ENCODE measurements at places on chromosomes 6 and 20.

- no peak for DNase-seq
These were observed 42.4 kb upstream of the MLN start for GRCh38 chr6:33846226-33846625.

DNA sequence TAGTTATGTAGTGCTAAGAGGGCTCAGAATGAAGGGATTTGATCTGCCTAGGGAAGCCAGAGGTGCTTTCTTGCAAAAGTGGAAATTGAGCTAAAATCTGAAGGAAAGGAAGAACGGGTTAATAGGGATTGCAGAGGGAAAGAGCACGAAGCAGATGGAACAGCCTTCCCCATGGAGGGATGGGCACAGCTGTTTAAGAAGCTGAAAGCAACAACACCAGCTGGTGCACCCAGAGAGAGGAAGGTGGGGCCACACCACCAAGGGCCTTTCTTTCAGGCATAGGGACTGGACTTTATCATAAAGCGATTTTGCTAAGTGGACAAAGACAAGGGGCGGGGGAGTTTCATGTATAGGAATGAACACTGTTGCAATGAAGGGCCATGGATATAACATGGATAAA is 65.8 kb upstream of the SNRPB2 start:
- no peak for DNase-seq

GRCh38 chr6:12111363-12111670 is 99.2 kb downstream of the HIVEP1 start:
- no peak for DNase-seq

GRCh38 chr6:155143578-155144106 is 120.2 kb upstream of the CLDN20 start:
- no peak for DNase-seq

DNA sequence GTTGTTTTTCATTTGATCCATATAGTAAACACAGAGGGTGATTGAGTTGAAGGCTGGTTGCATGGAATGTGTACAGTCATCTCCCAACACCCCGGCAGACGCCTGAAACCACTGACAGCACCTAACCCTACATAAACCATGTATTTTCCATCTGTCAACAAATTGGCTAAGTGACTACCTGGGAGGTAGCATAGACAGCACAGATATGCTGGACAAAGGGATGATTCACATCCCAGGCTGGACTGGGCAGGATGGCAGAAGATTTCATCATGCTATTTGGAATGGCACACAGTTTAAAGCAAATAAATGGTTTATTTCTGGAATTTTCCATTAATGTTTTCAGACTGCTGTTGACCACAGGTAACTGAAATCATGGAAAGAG is 4.4 kb upstream of the VIP start:
- DNase-seq = peak; percentile 78

- peak; percentile 36 for DNase-seq
These were observed 14.7 kb downstream of the DSE start for GRCh38 chr6:116385459-116385802.

GRCh38 chr6:19802656-19803055 is 34.5 kb upstream of the ID4 start:
- DNase-seq = no peak

- DNase-seq = no peak
These were observed 30.6 kb downstream of the REPS1 start for GRCh38 chr6:138957484-138957883.

DNA sequence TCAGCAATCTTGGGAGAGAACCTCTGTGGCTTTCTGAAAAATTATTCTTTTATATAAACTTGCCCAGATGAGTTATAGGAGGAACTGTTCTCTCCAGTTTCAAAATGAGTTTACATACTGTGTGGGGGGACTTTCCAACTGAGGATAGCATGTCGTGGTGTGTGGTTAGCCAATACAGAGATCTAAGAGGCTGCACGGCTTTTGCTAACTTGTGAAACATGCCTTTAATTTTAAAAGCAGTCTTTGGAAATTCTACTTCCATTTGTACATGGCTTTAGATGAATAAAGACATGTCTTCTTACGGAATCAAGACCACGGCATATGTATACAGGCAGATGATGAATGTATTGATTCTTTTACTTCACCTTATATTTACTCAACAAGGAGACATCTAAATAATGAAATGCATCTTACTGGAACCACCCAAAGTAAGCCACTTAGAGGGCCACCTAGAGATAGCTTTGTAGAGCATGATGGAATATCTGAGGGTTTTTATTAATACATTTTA is 39.8 kb downstream of the HIVEP1 start:
- DNase-seq = peak; percentile 28

- DNase-seq = no peak
These were observed 208.1 kb downstream of the UST start for GRCh38 chr6:148954934-148955333.

DNA sequence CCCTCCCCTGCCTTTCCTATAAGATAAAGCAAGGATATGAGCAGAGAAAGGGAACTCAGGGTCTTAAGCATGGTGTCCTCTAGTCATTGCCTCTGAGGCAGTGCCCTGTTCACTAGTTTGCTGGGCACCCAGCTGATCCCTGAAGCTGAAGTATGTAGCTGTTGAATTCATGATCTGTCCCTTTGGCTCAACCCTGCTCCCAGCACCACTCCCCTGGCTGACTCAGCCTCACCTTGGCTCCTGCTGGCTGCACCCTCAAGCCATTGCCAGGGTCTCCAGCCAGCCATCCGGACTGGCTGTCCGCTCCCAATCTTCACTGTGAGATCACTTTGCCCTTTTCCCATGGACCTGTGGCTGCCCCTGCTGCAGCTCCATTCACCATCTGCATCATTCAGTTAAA is 25.9 kb upstream of the UST start:
- no peak for DNase-seq

DNA sequence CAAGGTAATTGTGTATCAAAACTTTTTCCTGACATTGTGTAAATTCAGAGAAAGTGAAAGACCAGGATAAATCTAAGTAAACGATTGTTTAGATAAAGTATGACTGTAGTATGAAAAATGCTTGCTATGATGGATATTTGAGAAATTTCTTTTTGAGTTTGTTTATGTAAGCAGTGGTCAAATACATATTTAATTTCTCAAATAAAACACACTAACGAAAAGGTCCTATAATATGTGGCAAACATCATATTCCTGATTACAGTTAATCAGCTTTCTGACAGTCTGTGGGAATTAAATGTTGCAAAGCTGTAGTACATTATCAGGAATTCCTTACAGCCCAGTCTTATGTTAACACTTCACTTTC is 636.9 kb downstream of the MMUT start:
- no peak for DNase-seq

GRCh38 chr6:37074053-37074827 is 68.8 kb downstream of the FGD2 start:
- DNase-seq = no peak

GRCh38 chr6:129102741-129103140 is 219.8 kb downstream of the LAMA2 start:
- no peak for DNase-seq

- DNase-seq = no peak
These were observed 57.4 kb upstream of the EDN3 start for GRCh38 chr20:59242714-59243626.

DNA sequence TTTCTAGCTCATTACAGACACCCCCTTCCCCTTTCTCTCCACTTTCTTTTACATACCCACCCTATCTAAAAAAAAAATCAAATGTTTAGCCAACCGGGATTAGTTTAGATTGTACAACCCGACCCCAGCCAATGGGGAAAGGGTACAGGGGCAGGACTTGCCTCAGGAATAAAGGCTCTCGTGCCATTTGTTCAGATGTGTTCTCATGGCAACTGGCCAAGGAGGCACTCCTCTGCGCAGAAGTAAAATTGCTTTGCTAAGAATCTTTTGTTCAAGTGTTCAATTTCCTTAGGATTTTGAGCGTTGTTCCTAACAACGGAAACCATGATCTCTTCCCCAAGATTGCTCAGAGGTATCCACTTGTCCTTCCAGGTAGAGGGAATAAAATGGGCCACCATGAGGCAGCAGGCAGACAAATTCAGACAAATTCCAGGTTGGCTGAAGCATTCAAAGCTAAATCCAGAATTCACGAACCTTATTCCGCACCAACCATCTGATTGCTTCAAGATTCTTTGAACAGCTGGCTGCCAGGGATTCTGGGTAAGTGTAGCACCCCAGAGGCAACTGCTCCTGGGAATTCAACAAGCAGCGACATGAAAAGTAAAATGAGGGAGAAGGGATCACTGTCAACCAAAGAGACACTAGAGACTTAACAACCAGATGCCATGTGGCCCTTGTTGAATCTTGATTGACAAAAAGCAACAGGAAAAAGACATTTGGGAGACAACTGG is 431.8 kb downstream of the PREX1 start:
- DNase-seq = no peak

- DNase-seq = no peak
These were observed 161.8 kb downstream of the NFATC2 start for GRCh38 chr20:51380401-51381385.

GRCh38 chr6:111307275-111307858 is 175.7 kb downstream of the REV3L start:
- no peak for DNase-seq

- no peak for DNase-seq
These were observed 2.2 kb upstream of the EPB41L2 start for GRCh38 chr6:131065112-131065823.

DNA sequence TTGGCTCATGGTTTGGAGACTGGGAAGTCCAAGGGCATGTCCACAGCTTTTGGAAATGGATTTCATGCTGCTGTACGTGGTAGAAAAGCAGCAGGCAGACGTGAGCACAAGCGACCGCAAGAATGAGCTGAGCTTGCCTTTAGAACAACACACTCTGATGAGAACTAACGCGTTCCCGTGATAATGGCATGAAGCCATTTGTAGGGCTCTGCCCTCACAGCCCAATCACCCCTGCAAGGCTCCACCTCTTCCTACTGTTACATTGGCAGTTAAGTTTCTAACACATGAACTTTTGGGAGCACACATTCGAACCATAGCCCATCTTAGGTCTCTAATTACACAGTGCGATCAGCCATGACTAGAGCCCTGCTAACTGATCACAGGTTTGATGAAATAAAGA is 107.5 kb upstream of the TMEM170B start:
- DNase-seq = peak; percentile 85

DNA sequence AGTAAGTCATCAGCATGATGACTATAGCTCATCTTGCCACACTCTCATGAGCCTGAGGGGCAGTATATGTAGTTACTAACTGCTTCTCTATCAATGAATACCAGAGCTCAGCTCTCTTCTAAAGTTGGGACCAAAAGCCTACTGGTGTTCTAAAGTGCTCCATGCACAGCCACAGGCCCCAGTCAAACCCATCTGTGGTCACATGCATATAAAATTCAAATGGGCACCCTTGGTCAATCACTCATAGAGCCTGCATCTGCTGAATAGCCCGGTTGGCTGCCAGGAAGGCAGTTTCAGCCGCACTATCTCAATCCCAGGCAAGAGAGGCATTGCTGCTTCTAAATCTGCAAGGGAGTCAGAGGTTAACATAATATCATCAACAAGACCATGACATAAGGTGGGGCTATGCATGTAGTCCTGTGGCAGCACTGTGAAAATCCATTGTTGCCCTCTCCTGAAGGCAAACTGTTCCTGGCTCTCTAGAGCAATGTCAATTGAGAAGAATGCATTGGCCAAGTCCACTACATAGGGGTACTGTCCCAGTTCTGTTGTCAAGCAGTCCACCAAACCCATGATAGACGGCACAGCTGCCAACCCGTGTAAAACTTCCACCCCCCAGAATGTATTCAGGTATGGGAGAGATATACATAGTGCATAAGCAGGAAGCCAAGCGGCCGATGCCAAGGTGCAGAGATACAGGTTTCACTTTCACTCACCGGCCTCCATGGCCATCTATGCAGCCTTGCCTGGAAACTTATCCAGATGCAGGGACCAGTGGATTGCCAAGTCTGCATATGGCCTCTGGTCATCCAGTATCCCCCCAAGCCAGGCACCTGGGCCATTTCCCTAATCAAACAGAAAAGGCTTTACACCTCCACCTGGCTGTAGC is 76.2 kb downstream of the ALDH8A1 start:
- DNase-seq = no peak

DNA sequence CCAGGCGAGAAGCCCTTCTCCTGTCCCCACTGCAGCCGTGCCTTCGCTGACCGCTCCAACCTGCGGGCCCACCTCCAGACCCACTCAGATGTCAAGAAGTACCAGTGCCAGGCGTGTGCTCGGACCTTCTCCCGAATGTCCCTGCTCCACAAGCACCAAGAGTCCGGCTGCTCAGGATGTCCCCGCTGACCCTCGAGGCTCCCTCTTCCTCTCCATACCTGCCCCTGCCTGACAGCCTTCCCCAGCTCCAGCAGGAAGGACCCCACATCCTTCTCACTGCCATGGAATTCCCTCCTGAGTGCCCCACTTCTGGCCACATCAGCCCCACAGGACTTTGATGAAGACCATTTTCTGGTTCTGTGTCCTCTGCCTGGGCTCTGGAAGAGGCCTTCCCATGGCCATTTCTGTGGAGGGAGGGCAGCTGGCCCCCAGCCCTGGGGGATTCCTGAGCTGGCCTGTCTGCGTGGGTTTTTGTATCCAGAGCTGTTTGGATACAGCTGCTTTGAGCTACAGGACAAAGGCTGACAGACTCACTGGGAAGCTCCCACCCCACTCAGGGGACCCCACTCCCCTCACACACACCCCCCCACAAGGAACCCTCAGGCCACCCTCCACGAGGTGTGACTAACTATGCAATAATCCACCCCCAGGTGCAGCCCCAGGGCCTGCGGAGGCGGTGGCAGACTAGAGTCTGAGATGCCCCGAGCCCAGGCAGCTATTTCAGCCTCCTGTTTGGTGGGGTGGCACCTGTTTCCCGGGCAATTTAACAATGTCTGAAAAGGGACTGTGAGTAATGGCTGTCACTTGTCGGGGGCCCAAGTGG is 5.3 kb downstream of the SNAI1 start:
- peak; percentile 52 for DNase-seq

DNA sequence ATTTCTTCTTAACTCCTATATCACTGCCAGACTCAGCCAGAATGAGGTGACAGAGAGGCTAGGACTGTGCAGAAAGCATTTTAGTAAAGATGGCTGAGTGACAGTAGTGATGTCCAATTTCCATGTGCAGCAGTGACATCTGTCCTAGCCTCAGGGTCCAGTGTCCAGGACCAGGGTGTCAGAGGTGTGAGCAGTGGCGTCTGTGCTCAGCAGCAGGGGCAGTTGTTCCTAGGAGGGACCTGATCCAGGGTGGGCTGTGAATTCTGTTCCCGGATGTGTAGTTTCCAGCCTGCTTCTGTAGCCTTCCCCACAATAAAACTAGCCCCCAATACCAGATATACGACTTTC is 6.0 kb downstream of the HLA-B start:
- no peak for DNase-seq

Data from kidney glomerular epithelial cell (primary cell).